ENCODE measurements at places on chromosomes 5 and 9. TPM values are rescaled to one million over a fixed set of nuclear protein-coding genes. Genes with fewer than 3 reads are reported as not detected.

The GPX8 gene
- total RNA-seq, result not detected

The HSPB3 gene
- not detected for total RNA-seq

The SPAG8 gene
- 2.8 TPM for total RNA-seq

GRCh38 chr5:137226081-137226480, 273.0 kb downstream of the SPOCK1 start:
- no peak for DNase-seq

GRCh38 chr9:135338546-135338945, 141.0 kb upstream of the PPP1R26 start:
- no peak for DNase-seq

DNA sequence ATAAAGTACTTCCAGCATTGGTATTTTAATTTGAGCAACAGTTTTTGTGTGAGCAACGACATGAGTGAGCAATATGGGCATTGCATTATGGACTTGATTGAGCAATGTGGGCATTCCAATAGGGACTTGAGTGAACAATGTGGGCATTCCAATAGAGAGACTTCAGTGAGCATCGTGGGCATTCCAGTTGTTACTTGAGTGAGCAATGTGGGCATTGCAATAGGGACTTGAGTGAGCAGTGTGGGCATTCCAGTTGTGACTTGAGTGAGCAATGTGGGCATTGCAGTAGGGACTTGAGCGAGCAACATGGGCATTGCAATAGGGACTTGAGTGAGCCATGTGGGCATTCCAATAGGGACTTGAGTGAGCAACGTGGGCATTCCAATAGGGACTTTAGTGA, 52.2 kb downstream of the ZCCHC7 start:
- no peak for DNase-seq

Data from T-cell (primary cell).